ENCODE measurements at places on chromosomes 3 and 15.

- no peak for DNase-seq
These were observed 829 bp downstream of the DCP1A start for GRCh38 chr3:53346514-53346913.

DNA sequence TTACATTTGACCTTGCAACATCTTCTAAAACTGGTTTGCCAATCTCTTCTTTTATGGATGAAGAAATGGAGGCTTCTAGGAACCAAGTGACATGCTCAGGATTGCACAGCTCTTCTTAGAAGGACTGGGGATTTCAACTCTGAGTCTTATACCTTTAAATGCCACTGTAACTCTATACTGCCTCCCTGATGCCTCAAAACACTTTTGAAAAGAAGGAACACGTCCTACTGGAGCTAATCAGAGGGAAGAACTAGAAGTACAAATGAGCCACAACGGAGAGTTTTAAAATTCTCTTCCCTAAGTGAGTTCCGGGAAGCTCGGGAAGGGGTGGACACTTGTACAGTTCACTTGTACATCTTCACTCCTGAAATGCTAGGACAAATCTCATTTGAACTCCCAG is 949 bp upstream of the MITF start:
- no peak for DNase-seq

DNA sequence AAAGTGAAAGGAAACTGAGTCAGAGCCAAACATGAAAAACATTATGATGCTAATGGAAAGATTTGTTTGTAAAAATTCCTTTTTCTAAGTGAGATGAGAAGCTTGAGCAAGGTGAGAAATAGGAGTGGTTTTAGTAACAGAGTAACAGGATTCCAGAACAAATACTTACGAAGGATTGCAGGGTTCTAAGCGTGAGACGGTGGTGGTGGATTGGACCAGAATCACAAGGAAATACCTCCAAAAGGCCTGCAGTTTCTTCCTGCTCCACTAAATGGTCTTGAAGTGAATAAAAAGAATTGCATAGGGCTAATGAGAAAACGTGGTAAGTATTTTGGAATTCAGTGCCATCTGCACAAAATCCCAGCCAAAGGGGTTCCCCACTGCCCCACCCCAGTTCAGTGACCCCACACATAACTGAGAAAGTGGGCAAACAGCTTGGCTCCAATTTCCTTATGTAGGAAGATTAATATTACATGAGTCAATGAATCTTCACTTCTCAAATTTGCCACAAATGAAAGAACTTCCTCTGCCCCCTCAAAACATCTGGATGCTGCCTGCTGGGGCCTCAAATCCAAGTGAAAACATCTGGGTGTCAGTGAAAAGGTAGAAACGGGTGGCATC is 283.8 kb upstream of the NR2F2 start:
- DNase-seq = no peak

- DNase-seq = no peak
These were observed 455.9 kb upstream of the NR2F2 start for GRCh38 chr15:95874637-95875036.

DNA sequence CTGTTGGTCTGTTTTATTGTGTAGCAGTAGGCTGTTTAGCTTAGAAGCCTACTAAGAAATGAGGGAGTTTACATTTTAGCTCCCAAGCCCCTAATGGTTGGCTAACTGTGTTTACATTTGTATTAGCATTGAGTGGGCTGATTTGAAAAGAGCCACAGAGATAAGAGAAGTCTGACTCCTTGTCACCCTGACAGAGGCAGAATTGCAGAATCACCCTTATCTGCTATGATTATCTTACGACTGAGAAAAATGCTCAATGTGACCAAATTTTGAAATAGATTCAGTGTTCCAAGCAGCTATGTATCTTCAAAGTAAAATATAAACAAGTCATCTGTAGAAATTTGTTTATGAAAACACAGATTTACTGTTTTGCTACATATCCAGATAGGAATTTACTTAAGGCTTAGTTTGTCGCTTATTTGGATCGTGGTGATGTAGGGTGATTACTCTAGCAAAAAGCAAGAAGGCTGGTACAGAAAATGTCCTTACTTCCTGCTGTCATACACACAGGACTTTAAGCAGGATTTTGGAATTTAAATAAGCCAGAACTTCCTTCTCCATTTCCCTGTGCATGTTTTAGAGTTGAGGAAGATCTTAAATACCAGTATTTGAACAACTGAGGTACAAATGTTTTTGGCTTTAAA is 19.0 kb downstream of the SEMA6D start:
- DNase-seq = no peak

GRCh38 chr3:130894130-130894985 is 474 bp downstream of the ATP2C1 start:
- DNase-seq = no peak

DNA sequence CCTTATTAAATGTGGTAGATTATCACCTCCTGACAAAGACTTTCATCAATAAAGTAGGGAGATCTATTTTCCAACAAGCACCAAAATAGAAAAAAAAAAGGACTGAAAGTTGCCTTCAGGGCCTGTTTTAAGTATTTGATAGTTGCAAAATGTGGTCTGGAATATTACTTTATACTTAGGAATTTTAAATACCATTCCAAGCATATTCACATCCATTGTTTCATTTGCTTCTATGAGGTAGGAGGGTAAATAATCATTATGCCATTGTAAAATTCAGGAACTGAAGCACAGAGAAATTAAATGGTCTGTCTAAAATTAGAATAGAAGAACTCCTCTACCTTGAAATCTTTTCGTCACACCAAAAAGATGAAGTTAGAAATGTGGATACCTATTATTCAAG is 110.0 kb downstream of the TMCC1 start:
- DNase-seq = no peak

DNA sequence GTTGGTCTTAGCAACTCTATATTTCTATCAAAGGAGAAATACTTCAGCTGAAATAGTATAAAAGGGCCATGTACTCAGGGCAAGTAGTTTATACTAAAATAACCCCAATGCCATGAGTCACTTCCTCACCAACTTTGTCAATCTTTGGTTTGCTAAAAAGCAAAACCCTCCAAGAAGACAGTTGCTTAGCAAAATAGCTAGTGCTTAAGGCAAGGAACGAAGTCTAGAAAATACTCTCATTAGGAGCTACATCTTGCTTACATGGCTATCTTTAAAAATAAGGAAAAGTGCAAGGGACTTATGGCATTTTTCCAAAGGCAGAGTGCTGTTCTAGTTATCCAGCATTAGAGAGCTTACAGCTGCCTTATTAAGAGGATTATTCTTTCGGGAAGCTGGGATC is 28.4 kb downstream of the P3H2 start:
- DNase-seq = no peak

GRCh38 chr3:15923640-15924405 is 126.0 kb upstream of the ANKRD28 start:
- no peak for DNase-seq

DNA sequence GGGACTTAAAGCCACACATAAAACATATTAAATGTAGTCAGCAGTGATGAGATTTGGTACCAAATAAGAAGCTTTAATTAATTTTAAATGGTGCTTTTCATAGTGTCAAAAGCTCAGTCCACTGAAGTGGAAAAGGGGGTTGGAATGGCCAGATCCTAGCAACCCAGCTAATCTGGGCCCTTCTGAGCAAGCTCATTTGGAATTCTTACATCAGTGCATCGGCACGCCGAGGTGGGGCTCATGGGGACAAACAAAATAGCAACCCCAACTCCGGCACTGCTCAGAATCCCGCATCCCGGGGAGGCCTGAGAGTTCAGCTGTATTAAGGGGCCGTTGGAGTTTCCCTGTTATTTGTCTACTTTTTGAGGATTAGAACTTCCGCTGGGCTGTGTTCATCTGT is 526.4 kb downstream of the SOX2 start:
- DNase-seq = no peak

DNA sequence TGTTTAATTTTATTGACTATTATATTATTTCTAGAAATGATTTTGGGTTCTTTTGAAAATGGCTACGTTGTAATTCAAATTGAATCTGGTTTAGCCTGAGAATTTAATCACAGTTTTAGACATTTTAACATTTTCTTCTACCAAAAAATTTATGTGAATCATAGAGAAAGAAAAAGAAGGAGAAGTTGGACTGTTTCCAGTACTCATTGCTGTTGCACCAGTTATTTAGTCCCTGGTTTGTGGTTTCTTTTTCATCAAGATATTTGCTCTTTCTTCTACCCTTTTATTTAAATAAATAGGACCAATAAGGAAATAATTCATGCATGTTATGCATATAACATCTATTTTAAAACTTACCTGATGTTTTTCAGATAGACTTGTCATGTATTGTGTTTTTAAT is 1337.1 kb downstream of the ROBO1 start:
- DNase-seq = no peak

DNA sequence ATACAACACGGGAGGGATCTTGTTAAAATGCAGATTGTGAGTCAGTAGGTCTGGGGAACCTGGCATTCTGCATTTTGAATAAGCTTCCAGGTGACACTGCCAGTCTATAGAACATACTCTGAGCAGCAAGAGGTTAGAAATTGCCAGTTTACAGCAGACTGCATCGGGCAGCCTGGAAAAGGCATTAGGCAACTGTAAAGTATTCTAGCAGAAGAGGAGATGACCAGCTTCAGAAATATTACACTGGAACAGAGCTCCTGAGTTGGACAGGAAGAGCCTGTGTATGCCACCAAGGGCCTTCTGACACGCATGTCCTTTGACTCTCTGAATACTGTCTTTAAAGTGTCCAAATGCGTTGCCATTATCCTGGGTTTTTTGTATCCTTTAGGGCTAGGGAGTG is 2.5 kb upstream of the ACAN start:
- DNase-seq = no peak

GRCh38 chr15:73849641-73850040 is 23.7 kb upstream of the TBC1D21 start:
- DNase-seq = no peak

DNA sequence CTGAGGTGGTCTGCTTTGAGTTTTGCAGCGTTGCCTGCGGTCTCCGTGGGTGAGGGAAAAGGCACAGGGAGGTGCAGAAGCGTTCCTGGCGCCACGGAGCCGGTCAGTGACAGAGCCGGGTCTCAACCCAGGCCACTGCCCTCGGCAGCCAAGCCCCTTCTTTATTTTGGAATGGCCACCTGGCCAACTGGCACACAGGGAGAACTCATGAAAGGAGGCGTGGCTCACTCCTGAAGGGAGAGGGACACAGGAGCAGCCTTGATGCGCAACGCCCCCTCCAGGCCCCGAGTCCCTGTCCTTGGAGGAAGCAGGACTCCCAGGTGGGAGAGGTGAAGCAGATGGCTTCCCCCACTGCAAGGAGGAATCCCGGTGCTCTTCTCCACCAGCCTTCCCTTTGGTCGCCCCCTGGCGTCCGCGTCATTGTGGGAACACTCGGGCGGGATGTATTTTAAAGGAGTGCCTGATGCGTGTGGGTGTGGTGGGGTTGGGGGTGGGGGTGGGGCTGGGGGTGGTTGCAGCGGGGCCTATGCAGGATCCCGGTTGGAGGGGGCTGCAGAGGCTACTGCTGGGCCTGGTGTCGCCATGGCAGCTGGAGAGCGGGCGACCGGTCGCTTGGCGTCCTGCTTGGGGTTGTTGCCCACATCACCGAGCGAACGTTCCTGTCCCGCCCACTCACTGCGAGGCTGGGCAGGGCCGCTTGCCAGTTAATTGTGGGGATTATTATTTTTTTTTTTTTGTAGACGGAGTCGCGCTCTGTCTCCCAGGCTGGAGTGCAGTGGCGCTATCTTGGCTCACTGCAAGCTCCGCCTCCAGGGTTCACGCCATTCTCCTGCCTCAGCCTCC is 32.6 kb downstream of the APBA2 start:
- DNase-seq = no peak

GRCh38 chr15:22880068-22880980 is 41.9 kb downstream of the NIPA2 start:
- DNase-seq = no peak

DNA sequence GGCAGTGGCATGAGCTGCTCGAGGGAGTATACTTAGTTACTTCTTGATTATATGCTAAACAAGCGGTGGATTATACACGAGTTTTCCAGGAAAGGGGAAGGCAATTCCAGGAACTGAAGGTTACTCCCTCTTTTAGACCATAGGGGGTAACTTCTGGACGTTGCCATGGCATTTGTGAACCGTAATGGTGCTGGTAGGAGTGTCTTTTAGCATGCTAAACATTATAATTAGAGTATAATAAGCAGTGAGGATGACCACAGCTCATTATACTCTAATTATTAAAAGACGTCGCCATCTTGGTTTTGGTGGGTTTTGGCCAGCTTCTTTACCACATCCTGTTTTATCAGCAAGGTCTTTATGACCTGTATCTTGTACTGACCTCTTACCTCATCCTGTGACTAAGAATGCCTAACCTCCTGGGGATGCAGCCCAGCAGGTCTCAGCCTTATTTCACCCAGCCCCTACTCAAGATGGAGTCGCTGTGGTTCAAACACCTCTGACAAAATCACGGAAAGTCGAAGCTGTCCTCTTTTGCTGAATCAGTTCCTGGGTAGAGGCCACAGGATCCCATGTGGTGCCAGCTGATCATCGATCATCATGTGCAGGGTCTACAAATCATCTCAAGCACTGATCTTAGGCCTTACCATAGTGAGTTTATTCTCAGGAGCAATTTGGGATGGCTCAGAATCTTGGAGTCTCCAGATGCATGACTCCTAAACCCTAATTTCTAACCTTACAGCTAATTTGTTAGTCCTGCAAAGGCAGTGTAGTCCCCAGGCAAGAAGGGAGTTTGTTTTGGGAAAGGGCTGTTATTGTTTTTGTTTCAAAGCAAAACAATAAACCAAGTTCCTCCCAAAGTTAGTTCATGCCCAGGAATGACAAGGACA is 149.1 kb downstream of the TJP1 start:
- no peak for DNase-seq

DNA sequence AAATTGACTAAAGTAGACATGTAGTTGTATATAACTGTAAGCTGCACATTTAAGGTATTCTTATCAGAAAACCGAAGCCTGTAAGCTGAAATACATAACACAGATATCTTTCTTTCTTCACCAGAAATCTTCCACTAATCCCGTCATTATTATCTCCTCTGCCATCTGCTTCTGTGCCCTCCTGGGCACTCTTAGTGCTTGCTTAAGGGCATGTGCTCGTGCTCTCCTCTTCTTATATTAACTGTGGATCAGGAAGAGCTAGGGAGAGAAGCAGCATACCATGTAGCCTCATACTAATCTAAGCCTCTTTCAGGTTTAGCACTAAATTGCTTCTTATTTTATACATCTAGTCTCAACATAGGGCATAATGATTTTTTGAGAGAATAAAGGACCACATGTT is 60.8 kb downstream of the RIOX2 start:
- DNase-seq = no peak

DNA sequence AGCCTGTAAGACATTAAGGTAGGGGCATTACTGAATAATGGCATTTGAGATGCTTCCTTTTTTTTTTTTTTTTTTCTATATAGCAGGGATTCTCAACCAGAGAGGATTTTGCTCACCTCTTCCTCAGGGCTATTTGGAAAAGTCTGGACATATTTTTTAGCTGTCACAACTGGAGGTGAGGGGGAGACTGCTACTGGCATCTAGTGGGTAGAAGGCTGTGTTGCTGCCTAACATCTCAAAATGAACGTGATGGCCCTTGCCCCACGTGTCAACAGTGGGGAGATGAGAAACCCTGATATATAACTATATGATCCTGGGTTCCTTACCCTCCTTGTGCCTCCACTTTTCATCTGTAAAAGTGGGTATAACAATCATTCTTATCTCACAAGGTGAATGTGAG is 71.9 kb downstream of the CADPS start:
- no peak for DNase-seq

Data from NCI-H187 (cell line).